Hepatocyte (in vitro differentiated cells): ENCODE measurements at places on chromosomes 1 and 21. TPM values are rescaled to one million over a fixed set of nuclear protein-coding genes. Genes with fewer than 3 reads are reported as not detected.

DNA sequence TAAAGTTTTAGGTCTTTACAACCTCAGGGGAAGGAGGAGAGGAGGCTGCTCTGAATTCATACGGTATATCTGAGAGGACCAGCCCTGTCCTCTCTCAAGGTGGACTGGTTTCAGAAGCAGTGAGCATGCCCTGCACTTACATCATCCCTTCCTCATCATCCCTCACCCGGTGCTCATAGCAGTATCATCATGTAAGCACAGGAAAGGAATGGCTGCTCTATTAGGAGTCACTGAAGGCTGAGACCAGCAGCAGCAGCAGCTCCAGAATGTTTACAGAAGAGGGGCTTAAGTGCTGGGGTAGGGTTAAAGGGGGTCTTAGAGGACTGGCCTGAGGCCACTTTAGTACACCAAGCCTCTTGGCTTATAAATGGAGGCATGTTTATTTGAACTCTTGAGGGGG lies 185.9 kb downstream of the AK5 start:
- peak overlapping the region; percentile 10 for H3K27ac ChIP-seq
- peaks cover 10% of the 10 kb centered on the region for H3K4me1 ChIP-seq

DNA sequence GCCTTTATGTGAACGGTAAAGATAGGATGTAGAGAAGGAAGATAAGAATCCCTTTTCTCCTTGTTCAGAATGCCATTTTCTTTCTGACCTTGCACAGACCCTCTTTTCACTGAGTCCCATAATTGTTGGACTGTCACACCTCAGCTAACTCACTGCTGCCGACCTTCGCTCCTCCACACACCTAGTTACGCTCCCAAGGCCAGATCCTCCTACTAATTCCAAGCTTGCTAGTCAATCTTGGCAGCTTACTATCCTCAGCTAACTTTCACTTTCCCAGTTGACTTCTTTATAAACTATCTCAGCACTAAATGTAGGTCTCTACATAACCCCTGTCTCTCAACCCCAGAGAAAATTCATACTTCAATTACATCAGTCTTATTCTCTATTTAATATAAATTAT lies 471.8 kb upstream of the PRMT6 start:
- no peaks in the 10 kb centered on the region for H3K36me3 ChIP-seq
- H3K27ac ChIP-seq: no peak overlapping the region
- H3K4me1 ChIP-seq: no peaks in the 10 kb centered on the region
- no peak overlapping the region for H3K4me3 ChIP-seq
- no peak for DNase-seq
- H3K27me3 ChIP-seq: no peaks in the 10 kb centered on the region

GRCh38 chr1:98048244-98048643 lies 127.4 kb upstream of the DPYD start:
- no peak overlapping the region for H3K27ac ChIP-seq
- H3K4me3 ChIP-seq: no peak overlapping the region
- peaks cover 84% of the 10 kb centered on the region for H3K27me3 ChIP-seq
- DNase-seq: peak; percentile 89
- H3K36me3 ChIP-seq: no peaks in the 10 kb centered on the region

- H3K27ac ChIP-seq: peak overlapping the region; percentile 97
- no peak overlapping the region for H3K4me3 ChIP-seq
- H3K4me1 ChIP-seq: peaks cover 44% of the 10 kb centered on the region
- DNase-seq: peak; percentile 94
- no peaks in the 10 kb centered on the region for H3K27me3 ChIP-seq
Observed at GRCh38 chr1:12619792-12620487, 1.9 kb upstream of the DHRS3 start.

GRCh38 chr21:35582731-35583130 lies 477.6 kb downstream of the SETD4 start:
- H3K4me1 ChIP-seq: peaks cover 7% of the 10 kb centered on the region
- no peak overlapping the region for H3K4me3 ChIP-seq
- H3K27ac ChIP-seq: no peak overlapping the region
- DNase-seq: no peak
- H3K36me3 ChIP-seq: no peaks in the 10 kb centered on the region

LORICRIN gene
- total RNA-seq: not detected in 2 replicates
